Thyroid gland (tissue), 4 donors: ENCODE measurements at places on chromosomes 5 and 9.

DNA sequence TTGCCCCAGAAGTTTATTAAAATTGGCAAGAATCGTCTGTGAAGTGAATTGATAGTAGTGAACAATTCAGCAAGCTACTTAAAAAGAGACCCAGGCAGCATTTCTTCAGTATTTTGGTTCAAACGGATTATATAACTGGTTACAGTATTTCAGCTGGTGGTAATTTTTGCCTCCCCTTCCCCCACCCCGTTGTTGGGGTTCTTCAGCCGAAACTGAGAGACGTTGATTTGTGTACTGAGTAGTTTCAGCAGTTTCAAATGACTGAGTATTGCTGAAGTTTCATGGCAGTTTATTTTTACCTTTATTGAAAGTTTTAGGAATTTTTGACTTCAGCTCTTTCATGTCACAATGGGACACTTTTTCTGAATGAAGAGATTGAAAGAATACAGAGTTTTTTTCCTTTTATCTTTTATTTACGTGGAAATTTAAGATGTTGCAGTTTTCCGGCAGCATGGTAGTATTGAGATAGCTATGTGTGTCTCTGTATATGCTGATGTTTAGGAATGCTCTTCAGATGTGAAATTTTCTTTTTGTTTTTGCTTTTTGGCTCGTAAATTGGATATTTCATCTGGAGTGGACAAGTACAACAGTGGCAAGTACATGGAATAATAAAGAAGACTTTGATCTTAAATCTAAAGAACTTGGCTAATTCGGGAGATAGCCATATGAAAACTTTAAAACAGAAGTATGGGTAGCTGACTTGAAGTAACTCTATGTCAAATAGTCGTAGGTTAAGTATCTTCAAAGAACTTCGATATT, 1.9 kb downstream of the GPBP1 start:
- peak; percentile 70 for DNase-seq

DNA sequence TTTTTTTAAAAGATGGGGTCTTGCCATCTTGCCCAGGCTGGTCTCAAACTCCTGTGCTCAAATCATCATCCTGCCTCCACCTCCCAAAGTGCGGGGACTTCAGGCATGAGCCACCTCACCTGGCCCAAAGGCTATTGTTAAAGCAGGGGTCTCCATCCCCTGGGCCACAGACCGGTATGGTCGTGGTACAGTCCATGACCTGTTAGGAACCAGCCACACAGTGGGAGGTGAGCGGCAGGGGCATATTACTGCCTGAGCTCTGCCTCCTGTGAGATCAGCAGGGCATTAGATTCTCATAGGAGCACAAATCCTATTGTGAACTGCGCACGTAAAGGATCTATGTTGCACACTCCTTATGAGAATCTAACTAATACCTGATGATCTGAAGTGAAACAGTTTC, 7.3 kb upstream of the NOL6 start:
- DNase-seq: no peak

DNA sequence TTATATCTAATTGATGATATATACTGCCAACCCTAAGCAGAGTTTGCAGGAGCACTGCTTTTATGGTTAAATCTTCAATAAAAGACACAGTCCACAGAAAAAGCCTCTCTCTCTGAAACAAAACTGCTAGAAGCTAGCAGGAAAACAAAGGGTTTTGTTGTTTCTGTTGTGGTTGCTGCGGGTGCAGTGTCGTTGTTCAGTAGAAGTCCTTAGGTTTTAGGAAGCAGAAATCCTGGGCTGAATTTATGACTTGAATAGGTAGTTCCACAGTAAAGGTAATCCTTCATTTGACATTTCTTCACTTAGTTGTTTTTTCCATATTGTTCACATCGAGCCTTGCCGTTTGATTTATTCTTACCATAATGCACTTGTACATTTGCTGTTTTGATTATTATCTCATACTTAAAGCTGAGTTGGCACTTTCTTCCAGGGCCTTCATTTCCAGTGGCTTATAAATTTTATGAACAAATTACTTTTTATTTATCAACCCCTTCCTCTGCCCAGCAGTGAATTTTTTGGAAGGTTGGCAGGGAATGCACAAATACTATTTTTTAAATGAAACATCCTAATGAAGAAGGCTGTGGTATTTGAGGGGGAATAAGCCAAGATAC, 209.6 kb upstream of the SLC30A5 start:
- DNase-seq: no peak

DNA sequence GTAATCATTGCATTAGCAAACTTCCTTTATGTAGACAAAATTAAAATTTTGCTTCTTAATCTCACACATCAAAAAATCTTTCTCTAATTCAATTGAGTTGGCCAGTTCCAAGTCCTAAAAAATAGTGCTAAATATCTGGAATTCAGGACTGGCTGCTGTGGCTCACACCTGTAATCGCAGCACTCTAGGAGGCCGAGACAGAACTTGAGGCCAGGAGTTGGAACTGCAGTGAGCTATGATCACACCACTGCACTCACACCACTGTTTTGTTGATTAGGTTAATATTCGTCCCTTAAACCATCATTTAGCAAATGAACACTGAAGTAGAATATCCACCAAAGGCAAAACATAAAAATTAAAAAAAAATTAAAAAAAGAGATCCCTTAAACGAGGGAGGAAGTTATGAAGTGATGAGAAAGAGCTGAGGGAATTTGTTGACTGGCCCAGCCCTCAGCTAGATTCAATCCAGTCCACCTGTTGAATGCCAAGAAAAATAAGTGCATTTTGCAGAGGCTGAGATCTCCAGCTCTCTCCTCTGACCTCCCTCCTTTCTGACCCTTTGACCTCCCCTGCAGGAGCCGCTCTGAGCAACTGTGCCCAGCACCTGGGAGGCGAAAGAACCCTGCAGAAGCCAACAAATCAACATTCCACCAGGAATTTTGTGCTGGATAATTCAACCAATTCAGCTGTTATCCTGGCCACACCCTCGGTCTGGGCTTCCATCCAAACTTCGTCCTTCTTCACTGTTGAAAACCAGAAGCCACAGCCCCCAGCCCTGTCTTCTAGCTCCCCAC, 96.8 kb downstream of the OR2K2 start:
- no peak for DNase-seq

- no peak for DNase-seq
Observed at GRCh38 chr9:115850548-115851304, 302.9 kb upstream of the PAPPA start.

DNA sequence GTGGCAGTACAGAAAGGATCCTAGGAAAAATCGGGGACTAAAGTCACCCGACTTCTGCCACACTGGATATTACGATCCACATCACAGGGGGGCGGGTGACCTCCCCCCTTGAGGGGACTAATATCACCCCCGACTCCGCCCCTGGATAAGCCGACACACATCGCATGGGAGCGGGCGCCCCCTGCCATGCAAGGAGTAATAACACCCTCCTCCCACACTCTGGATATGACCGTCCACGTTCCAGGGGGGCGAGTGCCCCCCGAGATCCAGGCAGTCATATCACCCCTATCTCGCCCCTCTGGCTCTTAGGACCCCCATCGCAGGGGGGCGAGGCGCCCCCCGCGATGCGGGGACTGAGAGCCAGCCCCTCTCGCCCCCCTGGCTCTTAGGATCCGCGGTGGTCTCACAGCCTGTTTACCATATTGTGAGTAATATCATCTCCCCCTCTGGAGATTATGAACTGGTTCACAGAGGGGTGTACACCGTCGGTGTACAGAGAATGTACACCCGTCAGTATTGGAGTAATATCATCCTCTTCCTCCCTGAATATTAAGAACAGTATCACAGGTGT, 423.0 kb downstream of the DIRAS2 start:
- DNase-seq: peak; percentile 30

GRCh38 chr9:111005746-111006470, 32.4 kb downstream of the LPAR1 start:
- DNase-seq: no peak

- DNase-seq: no peak
Observed at GRCh38 chr5:174903172-174903732, 178.9 kb downstream of the MSX2 start.

DNA sequence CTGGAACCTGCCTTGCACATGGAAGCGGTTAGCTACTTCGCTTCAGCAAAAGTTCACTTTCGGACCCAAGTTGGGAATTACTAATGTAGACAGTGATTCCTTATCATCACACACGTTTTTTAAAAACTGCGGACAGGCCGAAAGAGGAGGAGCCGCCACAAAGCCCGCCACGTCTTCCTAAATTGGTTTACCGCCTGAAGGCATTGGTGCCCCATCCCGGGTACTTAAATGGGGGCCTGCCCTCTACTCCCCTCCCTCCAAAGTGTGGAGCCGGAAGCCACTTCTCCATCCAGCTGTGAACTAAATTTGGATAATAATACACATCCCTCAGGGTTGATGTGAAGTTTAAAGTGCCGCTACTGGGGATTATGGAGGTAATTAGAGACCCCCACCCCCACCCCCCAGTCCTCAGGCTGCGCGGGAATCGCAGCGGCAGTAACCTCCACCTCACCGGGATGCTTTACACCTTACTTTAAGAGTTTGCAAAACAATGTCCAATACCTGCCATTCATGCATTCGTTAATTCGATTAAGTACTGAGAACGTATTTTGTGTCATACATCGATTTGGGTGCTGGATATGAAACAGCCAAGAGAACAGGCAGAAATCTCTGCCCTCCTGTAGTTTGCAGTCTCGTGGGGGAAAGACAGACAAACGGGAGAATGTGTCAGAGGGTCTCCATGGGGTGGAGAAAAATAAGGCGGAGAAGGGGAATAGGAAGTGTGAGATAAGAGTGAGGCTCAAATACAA, 937 bp upstream of the MACROH2A1 start:
- no peak for DNase-seq

DNA sequence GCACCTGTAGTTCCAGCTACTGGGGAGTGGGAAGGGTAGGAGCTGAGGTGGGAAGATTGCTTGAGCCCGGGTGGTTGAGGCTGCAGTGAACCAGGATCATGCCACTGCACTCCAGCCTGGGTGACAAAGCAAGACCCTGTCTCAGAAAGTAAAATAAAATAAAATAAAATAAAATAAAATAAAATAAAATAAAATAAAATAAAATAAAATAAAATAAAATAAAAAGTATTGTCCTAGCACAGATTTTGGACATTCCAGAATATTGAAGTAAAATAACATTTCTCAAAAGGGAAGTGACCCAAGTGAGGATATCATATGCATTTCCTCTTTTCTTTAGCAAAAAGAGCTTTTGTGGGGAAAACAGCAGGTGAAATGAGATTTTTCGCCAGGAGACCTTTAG, 83.5 kb downstream of the TMEM174 start:
- DNase-seq: no peak

DNA sequence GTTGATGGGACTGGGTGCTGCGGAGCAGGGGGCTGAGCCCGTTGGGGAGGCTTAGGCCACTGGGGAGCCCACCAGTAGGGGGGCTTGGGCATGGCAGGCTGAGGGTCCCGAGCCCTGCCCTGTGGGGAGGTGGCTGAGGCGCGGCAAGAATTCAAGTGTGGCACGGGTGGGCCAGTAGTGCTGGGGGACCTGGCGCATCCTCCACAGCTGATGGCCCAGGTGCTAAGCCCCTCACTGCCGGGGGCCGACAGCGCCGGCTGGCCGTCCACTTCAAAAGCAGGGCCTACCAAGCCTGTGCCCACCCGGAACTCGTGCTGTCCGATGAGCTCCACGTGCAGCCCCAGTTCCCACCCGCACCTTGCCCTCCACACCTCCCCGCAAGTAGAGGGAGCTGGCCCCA, 917.5 kb downstream of the TAF11L14 start:
- no peak for DNase-seq

- peak; percentile 17 for DNase-seq
Observed at GRCh38 chr9:9855177-9856078, 757.4 kb downstream of the PTPRD start.

GRCh38 chr5:7676455-7676854, 174.5 kb downstream of the CFAP90 start:
- no peak for DNase-seq

- peak; percentile 87 for DNase-seq
Observed at GRCh38 chr5:142408981-142409481, 84.2 kb upstream of the SPRY4 start.

DNA sequence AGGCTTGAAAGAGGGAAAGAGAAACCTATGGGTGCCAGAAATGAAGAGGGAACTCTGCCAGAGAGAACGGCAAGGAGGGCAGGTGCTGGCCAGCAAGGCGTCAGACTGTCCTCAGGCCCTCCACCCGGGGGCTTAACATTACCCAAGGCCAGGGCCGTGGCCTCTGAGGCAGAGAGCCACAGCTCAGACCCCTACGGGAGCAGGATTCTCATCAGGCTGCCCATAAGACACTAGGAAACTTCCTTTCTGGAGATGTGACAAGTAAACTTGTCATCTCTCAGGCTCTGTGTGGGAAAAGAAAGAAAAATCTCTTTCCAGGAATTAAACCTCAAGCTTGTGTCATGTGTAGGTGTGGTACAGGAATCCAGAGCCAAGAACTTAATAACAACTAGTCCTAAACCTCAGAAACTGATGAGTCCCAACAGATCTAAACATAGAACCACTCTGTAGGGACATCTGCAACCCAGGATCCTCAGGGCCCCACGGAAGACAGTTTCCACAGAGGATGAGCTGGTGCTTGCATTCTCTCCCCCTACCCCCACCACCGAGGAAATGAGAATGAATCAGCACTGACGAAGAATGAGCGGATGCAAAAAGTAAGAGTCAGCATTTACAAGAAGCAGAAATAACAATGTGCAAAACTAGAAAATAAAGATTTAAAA, 74.3 kb downstream of the DCP2 start:
- no peak for DNase-seq

DNA sequence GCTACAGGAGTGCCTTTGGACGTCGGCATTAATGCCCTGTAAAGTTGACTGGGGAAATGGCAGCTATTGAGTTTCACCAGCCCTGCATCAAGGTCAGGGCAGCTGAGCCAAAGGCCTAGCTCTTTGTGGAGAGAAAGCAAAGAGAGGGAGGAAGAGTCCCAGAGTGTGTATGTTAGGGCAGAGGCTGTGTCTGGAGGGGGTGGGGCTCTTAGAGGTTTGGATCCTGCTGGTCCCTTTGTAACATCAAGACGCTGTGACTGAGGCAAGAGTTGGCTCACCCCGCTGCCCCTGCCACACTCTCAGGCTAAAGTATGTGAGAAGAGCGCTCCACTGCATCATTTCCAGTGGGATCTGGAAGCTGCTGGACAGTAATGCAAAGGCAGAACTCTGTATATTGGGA, 34.3 kb downstream of the TMOD1 start:
- DNase-seq: no peak

DNA sequence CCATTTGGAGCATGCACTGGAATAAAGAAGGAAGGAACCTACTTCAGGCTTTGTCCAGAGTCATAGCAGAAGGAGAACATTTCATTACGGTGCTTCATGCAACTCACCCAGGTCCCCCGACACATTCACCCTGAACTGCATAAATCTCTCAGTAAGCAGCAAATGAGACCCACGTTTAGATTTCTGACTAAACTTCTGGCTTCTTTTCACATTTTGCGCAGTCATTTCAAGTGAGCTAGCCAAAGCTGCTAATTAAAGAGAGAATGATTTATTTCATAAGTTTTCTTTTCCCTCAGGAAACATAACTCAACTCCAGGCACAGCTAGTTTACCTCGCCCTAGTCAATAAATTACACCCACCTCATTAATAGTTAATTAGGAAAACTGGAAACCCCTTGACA, 88.6 kb upstream of the GAS1 start:
- no peak for DNase-seq

DNA sequence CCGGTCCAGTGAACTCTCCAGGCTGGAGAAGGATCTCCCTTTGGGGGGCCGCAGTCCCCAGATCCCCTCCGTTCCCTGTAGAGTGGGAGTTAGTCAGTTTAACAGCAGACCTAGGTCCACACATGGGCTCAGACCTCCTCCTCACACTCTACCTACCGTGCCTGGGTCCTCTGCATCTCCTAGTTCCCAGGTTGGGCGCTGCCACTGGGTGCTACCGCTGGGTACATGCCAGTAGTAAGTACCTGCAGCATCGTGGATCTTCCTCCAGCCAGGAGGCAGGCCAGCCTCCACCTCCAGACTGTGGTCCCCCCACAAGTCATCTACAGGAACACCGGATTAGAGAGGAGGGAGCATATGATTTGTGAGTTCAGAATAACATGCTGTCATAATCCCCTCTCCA, 802 bp downstream of the APBB3 start:
- DNase-seq: peak; percentile 21
